Bronchial smooth muscle cell (primary cell): ENCODE measurements at places on chromosomes 13 and 19. TPM values are rescaled to one million over a fixed set of nuclear protein-coding genes. Genes with fewer than 3 reads are reported as not detected.

ZNF154 gene
- 2.8 and 6.1 TPM in 2 replicates for total RNA-seq

NXNL1 gene
- total RNA-seq: not detected in 2 replicates

RB1 gene
- 11.7 and 14.0 TPM in 2 replicates for total RNA-seq

NAT14 gene
- 9.2 and 16.2 TPM in 2 replicates for total RNA-seq

FARP1 gene
- total RNA-seq: 15.6 and 17.0 TPM in 2 replicates

CDC42EP5 gene
- 9.1 and 27.6 TPM in 2 replicates for total RNA-seq

ADAMTSL5 gene
- total RNA-seq: 3.9 and 4.7 TPM in 2 replicates

SERP2 gene
- total RNA-seq: 10.6 and 11.0 TPM in 2 replicates

GNG7 gene
- 0.17 and 0.47 TPM in 2 replicates for total RNA-seq

PSG7 gene
- total RNA-seq: not detected in 2 replicates

NMRK2 gene
- not detected in 2 replicates for total RNA-seq

RUBCNL gene
- total RNA-seq: 1.4 and 3.5 TPM in 2 replicates

OVOL3 gene
- total RNA-seq: not detected in 2 replicates

IL4I1 gene
- 0.47 and 0.52 TPM in 2 replicates for total RNA-seq

CGB3 gene
- not detected in 2 replicates for total RNA-seq

PSG11 gene
- total RNA-seq: not detected in 2 replicates

F10 gene
- total RNA-seq: 26.8 and 38.1 TPM in 2 replicates

CGB7 gene
- total RNA-seq: 0.17 and 0.47 TPM in 2 replicates

ZSCAN4 gene
- total RNA-seq: not detected in 2 replicates

PLVAP gene
- not detected in 2 replicates for total RNA-seq

SUGP2 gene
- total RNA-seq: 21.5 and 26.0 TPM in 2 replicates

RAB20 gene
- total RNA-seq: 2.2 and 4.6 TPM in 2 replicates

KLK14 gene
- not detected in 2 replicates for total RNA-seq

ZNF865 gene
- 0.34 and 0.63 TPM in 2 replicates for total RNA-seq

PTPRH gene
- 4.1 and 9.8 TPM in 2 replicates for total RNA-seq

HRC gene
- total RNA-seq: 0.09 TPM in 1 of 2 replicates, not detected in the other

NLRP9 gene
- not detected in 2 replicates for total RNA-seq

CALR gene
- total RNA-seq: 1,315 and 1,411 TPM in 2 replicates

RFPL4A gene
- total RNA-seq: not detected in 2 replicates

LAIR1 gene
- total RNA-seq: not detected in 2 replicates

PPP6R1 gene
- total RNA-seq: 24.0 and 24.4 TPM in 2 replicates

GDF15 gene
- total RNA-seq: 33.8 and 41.9 TPM in 2 replicates

PGLYRP1 gene
- not detected in 2 replicates for total RNA-seq

CYP4F12 gene
- total RNA-seq: not detected in 2 replicates

LIM2 gene
- total RNA-seq: not detected in 2 replicates

ZNF534 gene
- total RNA-seq: 0.17 TPM in 1 of 2 replicates, not detected in the other

PEPD gene
- total RNA-seq: 88.4 and 88.9 TPM in 2 replicates

VSTM1 gene
- total RNA-seq: not detected in 2 replicates

CYSLTR2 gene
- total RNA-seq: under 0.01 TPM in 1 of 2 replicates, not detected in the other
